Brain (organoid and tissue), 16 donors: ENCODE measurements at places on chromosomes 3 and 15. TPM values are rescaled to one million over a fixed set of nuclear protein-coding genes. Genes with fewer than 3 reads are reported as not detected.

Gene MYRIP
- 4.3 TPM for polyA plus RNA-seq

Gene CELF6
- polyA plus RNA-seq: 8.6 TPM

Gene ANKDD1A
- 3.8 TPM for polyA plus RNA-seq

Gene CP
- polyA plus RNA-seq: 8.1 TPM

Gene LEKR1
- polyA plus RNA-seq: 0.48 TPM
